ENCODE measurements at places on chromosomes 3 and 15.

DNA sequence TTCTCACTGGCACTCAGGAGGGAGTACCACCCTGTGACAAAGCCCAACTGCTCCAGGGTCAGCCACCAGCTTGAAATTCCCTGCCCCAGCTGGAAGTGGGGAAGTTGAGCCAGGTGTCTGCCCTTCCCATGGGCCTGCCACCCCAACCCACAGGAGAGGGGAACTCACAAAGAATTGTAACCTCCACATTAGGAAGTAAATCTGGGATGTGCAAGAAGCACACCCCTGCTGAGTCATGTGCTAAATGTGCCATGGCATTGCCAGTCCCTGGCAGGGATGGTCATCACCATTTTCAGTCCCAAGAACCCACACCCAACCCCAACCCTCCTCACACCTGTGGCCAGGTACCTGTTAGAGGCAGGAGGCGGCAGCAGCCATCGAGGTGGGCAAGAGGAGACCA lies 165.2 kb upstream of the THBS1 start:
- DNase-seq: no peak

DNA sequence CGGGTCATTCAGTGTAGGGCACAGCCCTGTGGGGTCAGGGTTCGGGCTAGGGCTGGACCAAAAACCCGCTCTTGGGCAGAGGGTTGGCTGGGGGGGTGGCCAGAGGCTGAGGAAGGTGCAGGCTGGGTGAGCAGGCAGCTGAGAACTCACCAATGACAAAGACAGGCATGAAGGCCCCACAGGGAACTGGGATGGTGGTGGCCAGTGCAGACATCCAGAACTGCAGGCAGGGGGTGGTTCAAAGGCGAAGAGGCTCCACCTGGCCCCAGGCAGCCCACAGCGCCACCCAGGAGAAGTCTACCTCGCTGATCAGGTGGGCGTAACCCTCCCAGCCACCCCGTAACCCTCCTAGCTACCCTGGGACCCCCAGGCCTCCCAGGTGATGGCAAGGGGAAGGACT lies 6.7 kb downstream of the CLCN2 start:
- no peak for DNase-seq

- DNase-seq: no peak
Measured at GRCh38 chr3:123755501-123755900, 128.6 kb downstream of the MYLK start.

DNA sequence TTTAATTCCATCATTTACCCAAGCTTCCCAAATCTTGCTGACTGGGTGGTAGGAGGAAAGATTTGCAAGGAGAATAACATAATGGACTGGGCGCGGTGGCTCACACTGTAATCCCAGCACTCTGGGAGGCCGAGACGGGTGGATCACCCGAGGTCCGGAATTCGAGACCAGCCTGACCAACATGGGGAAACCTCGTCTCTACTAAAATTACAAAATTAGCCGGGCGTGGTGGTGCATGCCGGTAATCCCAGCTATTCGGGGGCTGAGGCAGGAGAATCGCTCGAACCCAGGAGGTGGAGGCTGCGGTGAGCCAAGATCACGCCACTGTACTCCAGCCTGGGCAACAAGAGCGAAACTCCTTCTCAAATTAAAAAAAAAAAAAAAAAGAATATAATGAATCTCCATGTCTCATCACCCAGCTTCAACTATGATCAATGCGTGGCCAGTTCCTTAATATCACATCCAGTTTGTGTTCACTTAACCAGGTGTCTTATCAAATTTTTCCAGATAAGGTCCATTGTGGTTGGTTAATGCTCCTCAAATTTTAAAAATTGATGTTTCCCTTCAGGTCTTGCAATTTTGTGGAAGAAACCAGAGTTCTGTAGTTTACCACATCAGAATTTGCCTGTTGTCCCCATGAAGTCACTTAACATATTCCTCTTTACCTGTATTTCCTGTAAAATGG lies 1.3 kb upstream of the ABCF3 start:
- DNase-seq: no peak

- no peak for DNase-seq
Measured at GRCh38 chr3:175270198-175270837, 411.2 kb downstream of the NAALADL2 start.

DNA sequence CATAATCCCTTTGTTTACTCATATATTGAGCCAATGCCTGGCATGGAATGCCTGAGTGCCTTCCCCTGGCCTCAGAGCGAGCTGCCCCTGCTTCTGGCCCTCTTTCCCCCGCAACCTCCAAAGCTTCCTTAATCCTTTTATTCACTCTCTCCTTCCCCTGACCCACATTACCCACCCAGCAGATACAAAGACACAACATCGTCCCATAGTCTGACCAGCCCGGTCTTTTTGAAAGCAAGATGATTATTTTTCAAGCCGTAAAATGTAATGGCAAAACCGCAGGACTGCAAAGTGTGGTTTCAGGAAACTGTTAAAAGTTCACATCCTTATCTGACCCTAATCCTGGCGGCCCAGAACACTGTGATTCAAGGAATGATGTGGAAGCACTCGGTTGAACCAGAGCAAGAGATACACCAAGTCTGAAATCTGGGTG lies 78.4 kb upstream of the LRTM1 start:
- DNase-seq: no peak

GRCh38 chr15:51816611-51817010 lies 12.8 kb upstream of the TMOD3 start:
- DNase-seq: no peak

GRCh38 chr15:25179673-25180511 lies 225.1 kb downstream of the SNRPN start:
- DNase-seq: no peak

- peak; percentile 27 for DNase-seq
Measured at GRCh38 chr15:87033056-87033455, 953.4 kb downstream of the AGBL1 start.

GRCh38 chr3:112411425-112411824 lies 78.5 kb downstream of the CD200 start:
- no peak for DNase-seq

DNA sequence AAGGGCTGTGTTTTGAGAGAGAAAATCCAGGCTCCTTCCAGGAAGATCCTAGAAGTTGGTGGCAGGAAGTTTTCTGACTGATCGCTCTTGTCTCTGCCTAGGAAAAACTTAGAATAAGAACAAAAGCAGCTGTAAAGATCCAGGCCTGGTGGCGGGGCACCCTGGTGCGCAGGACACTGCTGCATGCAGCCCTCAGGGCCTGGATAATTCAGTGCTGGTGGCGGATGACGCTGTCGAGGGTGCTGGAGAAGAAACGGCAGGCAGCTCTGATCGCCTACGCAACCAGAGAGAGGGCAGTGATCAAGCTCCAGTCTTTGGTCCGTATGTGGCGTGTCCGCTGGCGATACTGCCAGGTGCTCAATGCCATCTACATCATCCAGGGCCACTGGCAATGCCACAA lies 1.5 kb downstream of the IQCF2 start:
- no peak for DNase-seq

DNA sequence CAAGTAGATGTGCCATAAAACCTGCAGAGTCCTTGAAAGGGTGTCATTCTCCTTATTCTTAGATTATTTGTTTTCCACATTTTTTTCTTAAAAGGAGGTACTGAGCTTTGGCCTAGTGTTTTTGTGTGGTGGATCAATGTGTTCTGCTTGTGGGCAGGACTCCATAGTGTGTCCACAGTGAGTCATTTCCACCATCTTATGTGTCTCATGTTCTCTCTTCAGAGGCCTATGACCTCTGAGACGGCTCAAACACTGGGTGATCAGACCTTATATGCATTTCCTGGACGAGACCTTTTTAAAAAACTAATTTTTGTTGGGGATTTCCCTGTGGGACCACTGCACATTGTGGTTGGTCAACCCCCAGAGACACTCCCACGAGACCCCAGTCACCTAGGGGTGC lies 93.4 kb downstream of the CHCHD4 start:
- DNase-seq: no peak

DNA sequence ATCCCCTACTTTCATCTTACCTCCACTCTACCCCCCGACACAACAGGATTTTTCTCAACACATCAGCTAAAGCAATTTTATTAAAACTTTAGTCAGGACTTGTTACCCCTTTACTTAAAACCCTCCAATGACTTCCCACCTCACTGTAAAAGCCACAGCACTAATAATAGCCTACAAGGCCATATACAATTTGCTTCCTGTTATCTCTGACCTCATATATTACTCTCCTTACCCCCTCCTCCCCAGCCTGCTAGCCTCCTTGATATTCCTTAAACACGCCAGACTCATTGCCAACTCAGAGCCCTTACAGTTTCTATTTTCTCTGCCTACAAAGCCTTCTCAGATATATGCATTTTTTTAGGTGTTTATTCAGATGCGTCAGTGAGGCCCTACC lies 54.4 kb downstream of the DCUN1D1 start:
- no peak for DNase-seq

- no peak for DNase-seq
Measured at GRCh38 chr3:50591196-50591741, 20.3 kb downstream of the CISH start.

DNA sequence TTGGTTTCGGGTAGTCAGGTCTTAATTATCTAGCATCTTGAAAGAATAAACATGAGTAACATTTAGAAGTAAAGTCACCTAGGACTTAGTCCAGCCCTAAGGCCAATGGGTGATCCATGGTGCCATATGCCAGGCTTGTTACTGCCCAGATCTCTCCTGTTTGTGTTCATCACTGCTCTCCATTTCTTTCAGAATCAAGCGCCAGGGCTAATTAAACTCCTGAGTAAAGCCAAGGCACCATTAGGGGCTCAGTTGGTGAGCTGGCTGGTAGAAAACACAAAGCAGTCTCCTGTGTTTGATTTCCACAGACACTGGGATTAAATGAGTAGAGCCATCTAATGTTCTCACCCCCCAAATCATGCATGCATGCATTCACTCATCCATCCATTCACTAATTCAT lies 11.3 kb downstream of the CYP19A1 start:
- DNase-seq: no peak

GRCh38 chr3:179706233-179706632 lies 53.4 kb downstream of the USP13 start:
- DNase-seq: no peak

GRCh38 chr3:10090179-10090578 lies 17.9 kb downstream of the FANCD2OS start:
- no peak for DNase-seq

GRCh38 chr3:50410608-50411139 lies 51.4 kb upstream of the TMEM115 start:
- DNase-seq: no peak

GRCh38 chr3:160129459-160130061 lies 95.7 kb upstream of the C3orf80 start:
- no peak for DNase-seq

GRCh38 chr15:63044645-63045464 lies 2.3 kb downstream of the TPM1 start:
- no peak for DNase-seq

GRCh38 chr3:31288641-31289100 lies 244.1 kb upstream of the STT3B start:
- peak; percentile 24 for DNase-seq

GRCh38 chr3:56855856-56856512 lies 54.2 kb upstream of the ARHGEF3 start:
- DNase-seq: peak; percentile 88

DNA sequence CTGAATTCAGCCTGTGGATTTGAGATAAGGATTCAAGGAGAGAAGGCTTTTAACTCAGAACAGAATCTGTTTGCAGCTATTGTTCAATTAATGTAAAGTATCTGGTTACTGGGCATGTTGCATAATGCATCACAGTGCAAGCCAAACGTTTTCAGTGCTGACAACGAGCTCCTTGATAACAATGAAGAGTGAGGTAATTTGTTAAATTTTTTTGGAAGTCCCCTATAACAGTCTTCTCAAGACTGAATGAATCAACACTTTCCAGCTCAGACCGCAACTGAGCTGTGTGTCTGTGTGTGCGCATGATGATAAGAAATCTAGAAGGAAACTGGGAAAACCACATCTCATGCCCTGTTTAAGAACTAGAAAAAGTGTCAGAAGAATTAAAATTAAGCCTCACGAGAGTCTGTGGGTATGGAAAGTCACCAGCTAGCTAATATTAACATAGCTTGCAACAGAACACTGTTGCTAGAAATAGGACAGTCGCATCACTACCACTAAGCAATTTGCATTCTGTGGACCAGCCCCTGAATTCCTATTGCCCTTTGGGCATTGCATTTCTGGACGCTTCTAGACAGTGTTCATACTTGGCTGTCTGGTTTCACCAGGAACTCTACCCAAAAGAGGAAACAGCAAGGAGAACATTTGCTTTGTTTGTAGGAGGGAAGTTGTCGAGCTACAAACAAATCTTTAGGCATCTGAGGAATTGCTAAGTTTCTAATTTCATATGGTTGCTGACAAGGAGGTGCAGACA lies 43.7 kb upstream of the ATP2C1 start:
- peak; percentile 61 for DNase-seq

- DNase-seq: no peak
Measured at GRCh38 chr3:193530231-193531165, 24.2 kb downstream of the ATP13A4 start.

DNA sequence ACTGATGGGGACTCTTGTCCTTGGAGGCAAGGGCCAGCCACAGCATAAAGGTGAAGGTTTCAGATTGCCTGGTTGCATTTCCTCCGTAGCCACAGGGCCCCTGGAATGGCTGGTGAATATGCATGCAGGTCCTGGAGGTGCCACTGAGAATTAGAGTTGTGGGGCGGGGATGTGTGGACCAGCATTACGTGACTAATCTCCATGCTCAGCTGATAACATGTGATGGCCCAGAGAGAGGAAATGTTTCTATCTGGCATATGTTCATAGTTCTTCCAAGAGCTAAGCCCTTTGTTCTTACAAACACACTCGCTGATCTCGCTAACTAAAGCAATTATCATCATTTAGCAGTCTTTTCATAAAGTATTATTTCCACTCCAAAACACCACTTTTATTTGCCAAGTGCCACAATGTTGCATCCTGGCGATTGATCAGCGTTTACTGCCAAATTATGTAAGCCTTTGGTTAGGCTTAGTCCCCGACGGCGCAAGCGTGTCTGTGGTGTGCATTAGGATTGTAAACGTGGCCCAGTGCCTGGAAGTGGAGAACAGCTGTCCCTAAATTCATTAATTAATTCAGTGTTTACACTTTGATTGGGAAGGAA lies 55.9 kb downstream of the CGNL1 start:
- peak; percentile 37 for DNase-seq

DNA sequence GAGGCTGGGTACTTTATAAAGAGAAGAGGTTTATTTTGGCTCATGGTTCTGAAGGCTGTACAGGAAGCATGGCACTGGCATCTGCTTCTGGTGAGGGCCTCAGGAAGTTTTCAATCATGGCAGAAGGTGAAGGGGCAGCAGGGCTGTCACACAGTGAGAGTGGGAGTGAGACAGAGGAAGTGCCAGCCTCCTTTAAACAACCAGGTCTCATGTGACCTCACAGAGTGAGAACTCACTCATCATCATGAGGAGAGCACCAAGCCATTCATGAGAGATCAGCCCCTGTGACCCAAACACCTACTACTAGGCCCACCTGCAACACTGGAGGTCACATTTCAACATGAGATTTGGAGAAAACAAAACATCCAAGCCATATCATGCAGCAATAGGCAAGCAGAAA lies 9.3 kb upstream of the RFTN1 start:
- no peak for DNase-seq

GRCh38 chr15:31799715-31800321 lies 230.5 kb upstream of the CHRNA7 start:
- no peak for DNase-seq

- DNase-seq: no peak
Measured at GRCh38 chr15:35540021-35540420, 5.9 kb downstream of the DPH6 start.

All from globus pallidus (tissue), 1 donor.